Hindlimb muscle (tissue), 1 donor: ENCODE measurements at places on chromosomes 16 and 17. TPM values are rescaled to one million over a fixed set of nuclear protein-coding genes. Genes with fewer than 3 reads are reported as not detected.

GRCh38 chr16:86854058-86854621, 275.8 kb downstream of the FOXL1 start:
- peak; percentile 70 for DNase-seq

GRCh38 chr16:35142147-35142808, 1682.9 kb downstream of the TP53TG3F start:
- no peak for DNase-seq

DNA sequence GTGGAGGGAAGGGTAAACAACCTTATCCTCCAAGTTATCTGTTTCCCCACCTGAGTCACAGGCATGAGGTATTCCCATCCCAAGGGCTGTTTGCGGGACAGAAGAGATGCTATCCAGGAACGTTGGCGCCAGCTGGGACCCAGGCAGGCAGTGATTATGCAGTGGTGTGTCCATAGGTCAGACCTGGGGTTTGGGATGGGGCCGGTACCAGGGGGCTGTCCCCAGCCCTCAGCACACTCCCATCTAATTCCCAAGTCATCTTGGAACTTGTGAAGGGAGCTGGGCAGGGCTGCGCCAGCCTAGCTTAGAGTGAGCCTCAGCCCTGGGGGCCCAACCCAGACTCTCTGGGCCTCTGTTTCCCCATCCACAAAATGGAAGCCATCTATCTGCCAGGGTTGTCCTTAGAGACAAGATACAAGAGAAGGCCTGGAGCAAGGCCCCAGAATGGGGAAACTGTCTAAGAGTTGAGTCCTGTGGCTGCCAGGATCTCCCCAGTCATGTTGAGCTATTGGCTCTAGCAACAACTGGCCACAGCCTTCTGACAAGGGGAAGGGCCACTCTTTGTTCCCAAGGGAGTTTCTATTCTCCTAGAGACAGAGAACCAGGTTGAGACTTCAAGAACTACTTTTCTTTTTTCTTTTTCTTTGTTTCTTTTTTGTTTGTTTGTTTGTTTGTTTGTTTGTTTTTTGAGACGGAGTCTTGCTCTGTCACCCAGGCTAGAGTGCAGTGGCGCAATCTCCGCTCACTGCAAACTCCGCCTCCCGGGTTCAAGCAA, 9.8 kb upstream of the JUP start:
- DNase-seq, result no peak

- no peak for DNase-seq
Observed at GRCh38 chr17:81387100-81388090, 7.9 kb upstream of the BAHCC1 start.

DNA sequence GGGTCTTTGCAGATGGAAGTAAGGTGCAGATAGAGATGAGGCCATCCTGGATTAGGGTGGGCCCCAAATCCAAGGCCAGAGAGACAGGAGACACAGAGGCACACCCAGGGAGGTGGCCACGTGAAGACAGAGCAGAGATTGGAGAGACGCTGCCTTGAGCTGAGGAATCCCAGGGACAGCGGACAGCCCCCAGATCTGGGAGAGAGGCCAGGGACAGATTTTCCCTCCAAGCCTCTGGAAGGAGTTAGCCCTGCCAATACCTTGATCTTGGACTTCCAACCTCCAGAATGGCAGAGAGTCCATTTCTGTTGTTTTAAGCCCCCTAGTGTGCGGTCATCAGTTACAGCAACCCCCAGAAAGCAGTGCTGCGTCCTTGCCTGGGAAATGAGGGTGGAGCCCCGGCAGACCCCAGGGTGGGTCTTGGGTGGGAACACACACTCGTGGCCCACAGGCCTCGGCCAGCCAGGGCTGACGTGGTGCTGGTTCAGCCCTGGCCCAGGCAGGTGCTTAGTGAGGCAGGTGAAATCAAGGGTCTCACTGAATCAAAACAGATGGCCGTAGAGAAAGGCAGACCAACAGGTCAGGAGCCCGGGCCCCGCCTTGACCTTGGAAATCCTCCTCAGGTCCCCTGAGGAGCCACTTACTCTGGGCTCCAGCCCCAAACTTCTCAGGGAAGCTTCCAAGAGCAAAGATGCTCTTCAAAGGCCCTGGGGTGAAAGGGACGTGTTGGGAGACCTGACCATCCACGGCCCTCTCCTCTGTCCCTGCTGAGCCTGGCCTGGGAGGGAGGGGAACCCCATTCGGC, 169.3 kb downstream of the RBFOX3 start:
- DNase-seq, result no peak

DNA sequence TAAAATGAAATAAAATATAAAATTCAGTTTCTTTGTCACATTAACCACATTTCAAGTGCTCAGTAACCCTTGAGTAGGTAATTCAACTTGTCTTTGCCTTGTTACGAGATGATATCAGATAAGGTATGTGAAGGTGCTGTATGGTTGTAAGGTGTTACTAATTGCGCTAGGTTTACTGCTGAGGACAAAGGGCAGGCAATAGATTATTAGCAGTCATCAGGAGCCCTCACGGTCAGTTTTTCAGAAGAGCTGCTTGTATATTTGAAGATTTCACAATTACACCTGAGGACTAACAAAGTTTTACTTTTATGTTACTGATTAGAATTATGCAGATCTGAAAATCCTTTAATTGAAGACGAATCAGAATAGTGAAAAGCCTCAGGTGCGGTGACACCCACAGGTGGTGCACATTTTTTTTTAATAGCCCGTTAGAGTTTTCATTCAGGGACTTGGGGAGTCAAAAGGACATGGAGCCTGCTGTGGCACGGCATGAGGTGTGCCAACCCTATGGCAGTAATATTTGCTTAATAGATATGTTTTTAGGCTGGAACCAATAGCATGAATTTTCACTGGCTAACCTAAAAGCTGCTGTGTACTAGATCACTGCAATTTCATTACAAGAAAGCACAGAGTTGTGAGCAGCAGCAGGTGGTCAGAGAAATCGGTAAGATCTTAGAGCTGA, 16.4 kb downstream of the NDEL1 start:
- DNase-seq, result no peak

GRCh38 chr16:46713634-46714033, 24.2 kb downstream of the ORC6 start:
- no peak for DNase-seq

DNA sequence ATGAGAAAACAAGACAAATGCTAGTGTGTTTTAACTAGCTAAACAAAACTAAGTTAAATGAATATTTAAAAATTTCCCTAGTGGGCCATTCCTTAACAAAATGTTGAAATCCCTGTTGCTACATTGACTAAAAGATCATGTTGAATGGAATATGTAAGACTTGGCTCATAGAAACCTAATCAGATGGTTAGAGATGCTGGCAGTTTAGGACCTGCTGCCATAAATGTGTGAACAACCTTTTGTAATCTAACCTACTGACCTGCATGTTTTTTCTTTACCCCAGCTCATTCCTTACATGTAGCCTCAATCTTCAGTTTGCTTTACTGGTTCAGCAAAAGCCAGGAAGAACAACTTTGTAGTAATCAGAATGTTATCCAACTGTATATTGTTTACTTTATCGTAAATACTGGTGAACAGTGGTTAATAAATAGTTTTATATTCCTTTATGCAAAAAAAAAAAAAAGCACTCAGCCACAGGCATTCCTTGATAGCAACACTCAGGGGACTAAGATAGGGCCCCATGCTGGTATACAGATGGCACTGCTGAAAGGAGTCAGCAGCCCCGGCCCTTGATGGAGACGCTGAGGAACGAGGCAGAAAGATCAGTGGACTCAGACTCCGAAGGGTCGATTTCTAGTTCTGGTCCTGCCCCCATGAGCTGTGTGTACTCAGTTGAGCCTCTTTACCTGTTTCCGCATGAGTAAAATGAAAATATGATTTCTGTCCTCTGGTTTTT, 78.2 kb downstream of the MARF1 start:
- no peak for DNase-seq

DNA sequence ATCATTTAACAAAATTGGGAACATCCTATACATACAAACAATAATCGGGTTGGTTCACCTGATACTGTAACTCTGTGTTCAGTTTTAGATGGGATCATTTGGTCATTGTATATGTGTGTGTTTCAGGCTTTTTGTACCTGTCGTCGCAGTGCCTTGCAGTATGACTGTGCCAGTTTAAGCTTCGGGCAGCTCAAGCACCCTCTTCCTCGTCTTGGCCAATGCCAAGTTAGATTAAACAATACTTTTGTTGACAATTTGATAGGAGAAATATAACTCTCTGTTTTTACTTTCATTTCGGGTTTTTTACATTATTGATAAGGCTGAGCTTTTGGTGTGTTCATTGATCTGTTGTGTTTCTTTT, 37.0 kb upstream of the ARHGAP17 start:
- no peak for DNase-seq

DNA sequence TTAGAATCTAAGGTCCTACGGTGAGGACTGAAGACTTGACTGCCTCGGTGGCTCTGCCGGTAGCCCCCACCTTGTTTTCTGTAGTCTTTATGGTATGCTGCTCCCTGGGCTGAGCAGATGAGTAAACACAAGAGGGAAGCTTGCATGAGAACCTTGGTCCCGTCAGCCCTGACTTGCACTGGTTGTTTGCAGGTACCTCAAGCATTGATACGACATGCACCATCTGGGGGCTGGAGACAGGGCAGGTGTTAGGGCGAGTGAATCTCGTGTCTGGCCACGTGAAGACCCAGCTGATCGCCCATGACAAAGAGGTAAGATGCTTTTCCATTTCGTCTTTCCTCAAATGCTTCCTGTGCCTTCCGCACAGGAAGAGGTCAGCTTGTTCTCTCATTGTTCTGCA, 21.1 kb upstream of the TACO1 start:
- no peak for DNase-seq

GRCh38 chr17:51455211-51455610, 194.9 kb downstream of the UTP18 start:
- no peak for DNase-seq

DNA sequence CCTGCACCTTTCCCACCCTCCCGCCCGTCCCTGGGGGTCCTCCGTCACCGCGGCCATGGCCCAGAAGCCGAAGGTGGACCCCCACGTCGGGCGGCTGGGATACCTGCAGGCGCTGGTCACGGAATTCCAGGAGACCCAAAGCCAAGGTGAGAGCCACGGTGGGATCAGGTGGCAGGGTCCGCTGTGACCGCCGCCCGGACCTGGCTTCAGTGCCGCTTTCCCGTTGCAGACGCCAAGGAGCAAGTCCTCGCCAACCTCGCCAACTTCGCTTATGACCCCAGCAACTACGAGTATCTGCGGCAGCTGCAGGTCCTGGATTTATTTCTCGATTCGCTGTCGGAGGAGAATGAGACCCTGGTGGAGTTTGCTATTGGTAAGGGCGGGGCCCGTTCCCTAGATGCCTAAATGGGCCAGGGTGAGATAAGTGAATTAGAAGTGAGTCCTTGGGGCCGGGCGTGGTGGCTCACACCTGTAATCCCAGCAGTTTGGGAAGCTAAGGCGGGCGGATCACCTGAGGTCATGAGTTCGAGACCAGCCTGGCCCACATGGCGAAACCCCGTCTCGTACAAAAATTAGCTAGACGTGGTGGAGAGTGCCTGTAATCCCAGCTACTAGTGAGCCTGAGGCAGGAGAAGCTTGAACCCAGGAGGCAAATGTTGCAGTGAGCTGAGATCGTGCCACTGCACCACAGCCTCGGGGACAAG, 617 bp downstream of the ARMC7 start:
- DNase-seq, result no peak

DNA sequence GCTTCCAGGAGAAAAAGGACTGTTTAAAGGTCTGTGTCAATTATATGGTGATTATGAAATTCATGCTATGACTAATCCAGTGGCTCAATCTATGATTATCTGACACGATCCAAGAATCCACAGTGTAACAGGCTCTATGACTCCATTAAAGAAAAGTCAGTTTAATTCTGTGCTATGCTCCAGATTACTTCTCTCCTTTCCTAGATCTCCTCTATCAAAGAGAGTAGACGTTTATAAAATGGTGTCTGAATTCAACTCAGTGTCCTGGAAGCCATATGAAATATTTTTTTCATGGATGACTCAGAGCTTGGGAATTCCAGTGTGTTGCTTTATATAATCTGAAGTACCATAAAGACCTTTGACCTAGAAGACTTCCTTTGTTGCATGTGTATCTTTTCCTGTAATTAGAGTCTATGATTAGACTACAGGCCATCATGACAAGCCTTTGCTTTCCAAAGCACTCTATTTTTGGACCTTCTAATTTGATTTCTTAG, 27.0 kb upstream of the NF1 start:
- DNase-seq, result no peak

- no peak for DNase-seq
Observed at GRCh38 chr16:27235938-27236245, 32.6 kb downstream of the KDM8 start.

DNA sequence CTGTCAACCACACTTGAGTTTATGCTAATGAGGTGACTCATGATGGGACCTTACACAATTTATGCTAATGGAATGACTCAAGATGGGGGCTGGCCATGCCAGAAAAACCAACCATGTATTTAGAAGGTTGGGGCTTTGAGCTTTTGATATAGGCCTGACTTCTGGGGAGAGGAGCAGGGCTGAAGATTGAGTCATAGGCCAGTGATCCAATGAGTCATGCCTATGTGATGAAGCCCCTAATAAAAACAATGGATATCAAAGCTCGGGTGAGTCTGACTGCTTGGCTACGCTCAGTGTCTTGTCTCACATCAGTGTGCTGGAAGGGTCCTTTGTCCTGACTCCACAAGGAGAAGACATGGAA, 7.3 kb downstream of the MFSD6L start:
- no peak for DNase-seq

DNA sequence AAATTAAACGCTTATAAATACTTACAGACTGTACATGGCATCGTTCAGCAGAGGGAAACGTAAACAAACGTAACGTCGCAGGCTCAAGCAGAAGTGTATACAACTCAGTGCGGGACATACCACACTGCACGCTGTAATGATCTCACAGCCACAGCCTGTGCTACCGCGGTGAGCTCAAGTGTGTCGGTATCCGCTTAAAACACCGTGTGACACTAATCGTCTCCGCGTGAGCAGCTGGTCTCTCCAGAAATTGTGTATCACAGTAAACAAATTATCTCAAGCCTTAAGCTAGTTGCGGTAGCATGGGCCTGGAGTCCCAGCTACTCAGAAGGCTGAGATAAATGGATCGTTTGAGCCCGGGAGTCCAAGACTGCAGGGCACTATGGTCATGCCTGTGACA, 115.3 kb downstream of the ANKRD11 start:
- DNase-seq, result no peak

- DNase-seq, result peak; percentile 74
Observed at GRCh38 chr17:64146418-64147109, 16.6 kb upstream of the ERN1 start.

DNA sequence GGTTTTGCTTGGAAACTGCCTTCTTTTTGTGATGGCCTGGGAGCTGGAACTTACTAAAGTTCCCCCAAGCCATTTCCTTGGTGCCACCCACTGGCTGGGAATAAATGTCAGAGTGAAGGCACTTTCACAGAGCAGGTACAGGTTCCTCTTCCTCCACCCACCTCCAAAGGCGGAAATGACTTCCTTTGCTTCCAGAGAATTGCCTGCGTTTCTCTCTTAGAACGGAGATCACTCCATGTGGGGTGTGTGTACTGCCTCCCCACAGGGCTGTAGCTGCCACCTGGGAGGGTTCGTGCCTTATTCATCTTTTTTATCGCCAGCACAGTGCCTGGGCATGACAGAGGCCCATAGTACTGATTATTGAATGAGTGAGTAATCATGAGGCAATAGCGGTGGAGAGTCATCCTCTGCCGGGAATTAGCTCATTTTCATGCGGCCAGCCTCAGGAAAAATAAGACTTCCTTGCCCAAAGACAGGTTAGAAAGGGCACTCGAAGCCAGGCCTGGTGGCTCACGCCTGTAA, 32.2 kb upstream of the HAS3 start:
- DNase-seq, result no peak

PAFAH1B1 gene
- 85.5 TPM for polyA plus RNA-seq

HBQ1 gene
- 1.1 TPM for polyA plus RNA-seq

TLCD3A gene
- 13.9 TPM for polyA plus RNA-seq

KRT20 gene
- polyA plus RNA-seq, result not detected

ABCC12 gene
- polyA plus RNA-seq, result 0.10 TPM

SLC4A1 gene
- 9.0 TPM for polyA plus RNA-seq

ABCA9 gene
- 17.8 TPM for polyA plus RNA-seq

TOM1L1 gene
- 7.7 TPM for polyA plus RNA-seq

TP53TG3F gene
- polyA plus RNA-seq, result not detected

DHRS7C gene
- 118 TPM for polyA plus RNA-seq
